NCI-H226 (cell line): ENCODE measurements at places on chromosomes 5 and 9.
A peak's percentile ranks its signal among the peaks of the same experiment; 100 is the strongest.

DNA sequence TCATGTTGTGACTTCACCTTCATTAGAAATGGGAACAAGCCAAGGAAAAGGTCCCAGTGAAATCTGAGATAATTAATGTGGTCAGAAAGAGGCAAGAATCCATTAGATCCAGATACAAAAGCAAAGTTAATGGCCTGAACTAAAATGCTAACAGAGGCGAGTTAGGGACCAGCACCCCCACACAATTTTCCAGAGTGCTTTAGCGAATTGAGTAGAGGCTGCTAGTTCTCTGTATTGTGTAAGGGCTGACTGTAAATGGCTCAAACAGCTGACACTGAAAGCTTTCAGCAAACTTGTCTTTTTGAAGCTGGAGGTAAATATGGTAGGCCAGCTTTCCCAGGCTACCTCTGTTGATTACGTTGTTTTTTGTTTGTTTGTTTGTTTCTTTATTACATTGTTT lies 75.5 kb downstream of the CSNK1A1 start:
- no peak for DNase-seq

DNA sequence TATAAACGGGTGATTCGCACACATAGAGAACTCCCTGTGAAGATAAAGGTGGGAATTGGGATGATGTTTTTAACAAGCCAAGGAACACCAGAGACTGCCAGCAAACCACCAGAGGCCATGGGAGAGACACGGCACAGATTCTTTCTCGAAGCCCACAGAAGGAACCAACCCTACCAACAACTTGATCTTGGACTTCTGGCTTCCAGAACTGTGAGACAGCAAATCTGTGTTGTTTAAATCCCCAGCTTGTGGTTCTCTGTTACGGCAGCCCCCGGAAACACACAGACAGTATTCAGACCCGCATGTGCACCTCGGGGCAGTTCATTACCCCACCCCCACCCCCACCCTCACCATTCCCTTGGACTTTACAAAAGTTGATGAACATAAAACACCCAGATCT lies 12.8 kb downstream of the AMBP start:
- DNase-seq = no peak

DNA sequence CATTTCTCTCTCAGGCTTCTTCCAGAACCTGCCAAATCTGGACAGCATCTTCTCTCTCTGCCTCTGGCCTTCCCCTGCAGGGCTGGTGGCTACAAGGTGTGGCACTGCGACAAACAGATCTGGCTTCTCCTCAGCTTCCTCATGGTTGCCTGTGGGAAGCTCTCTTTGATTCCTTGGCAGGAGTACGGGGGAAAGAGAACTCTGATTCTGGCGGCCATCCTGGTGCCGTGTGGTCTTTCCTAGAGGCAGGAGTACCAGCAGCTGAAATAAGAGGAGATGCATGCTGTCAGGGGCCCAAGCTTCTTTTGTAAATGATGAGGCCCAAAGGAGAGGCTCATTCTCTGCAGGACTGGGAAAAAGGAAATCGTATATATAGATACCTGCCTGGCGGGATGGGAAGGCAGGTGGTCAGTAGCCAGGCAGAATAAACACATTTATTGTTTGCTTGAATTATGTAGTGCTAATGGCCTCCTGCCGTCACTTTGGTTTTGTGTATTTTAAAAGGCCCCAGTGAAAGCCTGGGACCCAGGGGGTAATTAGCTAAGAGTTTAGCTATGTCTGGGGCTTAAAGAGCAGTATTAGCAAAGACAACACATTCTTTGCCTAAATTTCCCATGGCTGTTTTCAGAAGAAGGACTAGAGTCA lies at the start of gene CER1:
CER1 (minus strand) TSS at position 343 of the 645 bp plus-strand sequence; CDS start at position 282, 61 bp downstream.
- DNase-seq = no peak

GRCh38 chr5:111948092-111948841 lies 191.3 kb upstream of the NREP start:
- peak; percentile 67 for DNase-seq

GRCh38 chr5:180090098-180090768 lies 18.7 kb upstream of the RNF130 start:
- DNase-seq = peak; percentile 41

DNA sequence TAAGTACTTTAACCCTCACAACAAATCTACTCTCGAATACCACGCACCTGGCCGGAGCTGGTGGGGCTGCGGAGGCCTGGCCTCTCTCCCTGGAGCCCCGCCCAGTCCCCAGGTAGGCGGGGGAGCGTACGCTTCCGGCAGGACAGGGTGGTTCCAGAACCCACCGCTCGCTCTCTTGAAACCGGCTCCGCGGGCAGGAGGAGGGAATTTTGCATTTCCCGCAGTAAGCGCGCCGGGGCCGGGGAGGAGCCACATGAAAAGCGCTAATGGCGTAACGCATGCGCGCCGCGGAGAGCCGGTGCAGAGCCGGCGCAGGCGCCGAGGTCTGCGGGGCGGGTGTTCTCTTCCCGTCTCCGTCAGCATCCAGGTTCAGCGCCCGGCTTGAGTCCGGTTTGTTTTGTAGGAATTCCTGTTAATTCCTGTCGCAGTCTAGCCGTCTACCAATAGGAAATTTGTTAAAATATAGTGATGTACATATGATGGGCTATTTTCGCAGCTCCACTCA lies 20.8 kb downstream of the CAVIN4 start:
- peak; percentile 70 for DNase-seq

- DNase-seq = no peak
Measured at GRCh38 chr5:129345213-129345924, 114.7 kb upstream of the ADAMTS19 start.

GRCh38 chr5:157197086-157197485 lies 16.4 kb downstream of the ITK start:
- DNase-seq = no peak

GRCh38 chr5:177550122-177550521 lies 4.2 kb downstream of the FAM193B start:
- DNase-seq = no peak

GRCh38 chr5:173823721-173824567 lies 64.2 kb upstream of the CPEB4 start:
- DNase-seq = peak; percentile 86

GRCh38 chr5:106822851-106823250 lies 847.9 kb downstream of the EFNA5 start:
- no peak for DNase-seq

DNA sequence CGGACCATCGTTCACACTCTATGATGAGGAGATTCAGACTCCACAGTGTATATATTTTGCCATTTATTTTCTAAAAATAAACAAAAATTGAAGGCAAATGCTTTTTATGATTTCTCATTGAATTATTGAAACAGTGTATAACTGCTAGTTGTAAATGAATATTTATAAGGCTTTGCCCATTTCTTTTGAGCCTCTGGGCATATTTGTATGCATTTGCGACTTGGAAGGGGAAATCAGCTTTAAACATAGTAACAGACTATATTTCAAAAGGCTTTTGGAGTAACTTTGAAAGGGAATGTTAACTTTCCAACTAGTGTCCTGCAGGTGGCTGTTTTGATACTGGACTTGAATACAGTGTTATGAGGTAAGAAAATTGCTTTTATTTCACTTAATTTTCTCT lies 26.0 kb downstream of the MRPL22 start:
- no peak for DNase-seq

GRCh38 chr9:124306098-124306735 lies 48.5 kb downstream of the NEK6 start:
- peak; percentile 82 for DNase-seq

DNA sequence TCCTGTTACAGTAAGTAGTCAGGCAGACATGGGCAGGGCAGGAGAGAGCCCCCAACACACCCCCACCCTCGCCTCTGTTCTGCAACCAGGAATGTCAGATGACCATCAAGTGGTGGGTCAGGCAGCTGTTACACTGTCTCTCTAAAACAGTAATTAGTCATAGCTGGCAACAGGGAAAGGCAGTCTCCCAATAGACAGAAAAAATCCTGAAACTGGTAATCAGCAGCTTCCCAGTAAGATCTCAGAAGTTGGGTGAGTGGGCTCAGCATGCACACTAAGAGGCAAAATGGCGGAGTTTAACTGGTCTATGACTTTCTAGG lies 90.2 kb downstream of the C5orf15 start:
- DNase-seq = no peak

GRCh38 chr5:65817931-65818330 lies 95.9 kb downstream of the NLN start:
- DNase-seq = no peak

GRCh38 chr5:151677776-151678545 lies 8.8 kb downstream of the SPARC start:
- DNase-seq = no peak

- DNase-seq = no peak
Measured at GRCh38 chr9:126965541-126966428, 51.2 kb downstream of the RALGPS1 start.

- no peak for DNase-seq
Measured at GRCh38 chr9:18368206-18368605, 105.7 kb upstream of the ADAMTSL1 start.

DNA sequence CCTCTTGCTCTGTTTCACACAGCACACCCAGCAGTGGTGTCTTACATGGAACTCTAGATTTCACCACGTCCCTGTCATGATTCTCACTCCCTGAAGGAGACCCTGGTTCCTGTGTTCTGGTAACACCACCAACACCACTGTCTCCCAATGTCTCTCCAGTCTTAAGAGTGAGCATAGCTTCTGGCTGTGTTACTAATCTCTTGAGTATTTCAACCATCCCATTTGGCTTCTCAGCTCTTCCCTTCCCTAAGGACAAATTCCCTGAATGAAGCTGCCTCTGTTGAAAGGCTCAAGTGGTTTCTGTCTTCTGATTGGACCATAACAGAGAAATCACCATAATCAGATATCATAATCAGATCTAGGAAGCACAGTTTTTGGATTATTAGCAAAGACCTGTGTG lies 311.8 kb downstream of the DNAH5 start:
- DNase-seq = peak; percentile 22

DNA sequence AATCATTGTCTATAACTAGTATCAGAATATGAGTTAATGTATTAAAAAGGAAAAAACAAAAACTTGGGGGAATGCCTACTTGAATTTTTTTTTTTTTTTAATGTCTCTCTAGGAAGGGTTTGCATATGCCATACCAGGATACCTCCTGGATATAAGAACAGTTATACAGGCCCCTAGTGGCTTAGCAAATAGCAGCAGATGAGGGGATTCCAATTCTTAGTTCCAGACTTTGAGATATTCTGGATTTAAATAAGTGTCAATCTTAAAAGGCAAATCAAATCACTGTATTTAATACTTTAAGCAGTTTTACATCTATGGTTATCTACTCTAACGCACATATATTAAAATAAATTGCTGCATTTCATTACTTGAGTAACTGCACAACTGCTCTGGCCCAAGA lies 1055.5 kb upstream of the DMAC1 start:
- peak; percentile 20 for DNase-seq

- no peak for DNase-seq
Measured at GRCh38 chr5:93874080-93874479, 132.7 kb upstream of the POU5F2 start.

- DNase-seq = no peak
Measured at GRCh38 chr9:128226412-128226801, 23.2 kb downstream of the DNM1 start.

- DNase-seq = no peak
Measured at GRCh38 chr9:32502464-32502863, 23.5 kb downstream of the RIGI start.

DNA sequence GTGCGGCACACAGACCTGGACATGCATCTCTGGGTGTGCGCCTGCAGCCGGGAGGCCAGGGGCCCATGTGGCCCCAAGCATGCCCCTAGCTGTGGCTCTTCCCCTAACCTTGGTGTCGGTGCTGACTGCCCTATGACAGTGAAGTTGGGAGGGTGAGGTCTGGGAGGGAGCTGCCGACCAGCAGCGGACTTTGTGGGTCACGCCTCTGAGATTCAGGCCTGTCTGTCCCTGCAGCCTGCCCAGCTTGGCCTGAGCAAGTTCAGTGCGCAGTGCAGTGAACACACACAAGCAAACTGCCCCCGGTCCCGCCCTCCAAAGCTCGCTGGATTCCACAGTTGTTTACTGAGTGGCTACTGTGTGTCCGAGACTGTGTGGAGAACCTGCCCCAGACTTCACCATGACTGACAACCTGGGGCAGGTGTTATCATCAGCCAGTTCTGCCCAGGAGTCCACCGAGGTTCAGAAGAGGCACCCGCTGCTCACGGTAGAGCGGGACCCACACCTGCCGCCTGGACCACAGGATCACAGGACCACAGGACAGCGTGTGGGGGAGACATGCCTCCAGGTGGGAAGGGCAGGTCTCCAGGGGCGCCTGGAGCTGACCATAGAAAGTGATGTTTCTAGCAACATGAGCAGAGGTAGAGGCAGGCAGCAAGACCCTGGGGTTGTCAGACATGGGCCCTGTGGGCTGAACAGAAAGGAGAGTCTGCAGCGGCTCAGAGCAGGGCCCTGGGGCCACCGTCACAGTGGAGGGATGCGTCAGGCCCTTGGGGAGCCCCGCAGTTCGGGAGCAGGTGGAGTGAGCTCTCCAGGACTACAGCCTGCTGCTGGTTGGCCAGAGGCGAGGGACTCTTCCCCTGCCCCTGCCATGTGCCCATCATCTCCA lies 105.1 kb downstream of the PHF2 start:
- DNase-seq = no peak

- peak; percentile 70 for DNase-seq
Measured at GRCh38 chr9:77847059-77847499, 184.5 kb downstream of the GNAQ start.
